ENCODE measurements at places on chromosomes 5 and 9.

DNA sequence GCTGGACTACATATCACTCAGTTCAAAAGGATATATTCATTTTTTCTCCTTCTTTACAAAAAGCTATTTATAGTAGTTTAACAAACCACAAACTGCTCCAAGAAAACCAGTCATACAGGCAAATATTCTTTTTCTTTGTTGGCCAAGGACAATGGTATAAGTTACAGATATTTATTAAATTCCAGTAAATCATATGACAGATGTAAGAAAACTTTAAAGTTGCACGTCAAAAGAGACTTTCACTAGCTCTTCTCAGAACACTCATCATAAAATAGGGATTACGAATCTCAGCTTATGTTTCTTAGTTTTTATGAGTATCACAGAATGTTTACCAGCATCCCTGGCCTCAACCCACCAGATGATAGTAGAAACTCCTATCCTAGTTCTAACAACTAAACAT is 67.2 kb downstream of the ANKRD31 start:
- DNase-seq: no peak

DNA sequence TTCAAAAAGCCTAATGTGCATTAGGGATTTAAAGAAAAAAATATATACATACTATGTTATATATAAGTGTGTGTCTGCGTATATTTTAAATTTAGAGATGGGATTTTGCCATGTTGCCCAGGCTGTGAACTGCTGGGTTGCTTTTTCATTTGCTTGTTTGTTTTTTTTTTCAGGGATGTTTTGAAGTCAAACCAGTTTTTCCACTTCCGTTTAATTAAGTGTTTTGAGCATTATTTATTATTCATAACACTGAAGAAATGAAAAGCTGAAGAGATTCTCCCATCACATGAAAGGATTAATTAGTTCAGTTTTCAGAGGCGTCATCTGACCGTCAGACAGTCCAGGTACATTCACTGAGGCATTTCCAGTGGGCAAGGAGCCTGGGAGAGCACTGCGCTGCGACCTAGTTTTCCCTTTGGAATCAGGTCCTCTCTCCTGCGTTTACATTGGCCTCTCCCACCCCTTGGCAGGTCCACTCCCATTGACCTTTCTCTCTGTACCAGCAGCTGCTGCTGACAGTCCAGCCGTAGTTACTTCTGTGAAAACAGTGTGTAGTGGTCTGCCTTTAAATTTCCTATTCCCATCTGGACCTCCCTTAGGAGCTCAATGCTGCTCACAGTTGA is 26.0 kb downstream of the ARRDC3 start:
- no peak for DNase-seq

GRCh38 chr5:51567636-51568035 is 184.4 kb downstream of the ISL1 start:
- peak; percentile 5 for DNase-seq

DNA sequence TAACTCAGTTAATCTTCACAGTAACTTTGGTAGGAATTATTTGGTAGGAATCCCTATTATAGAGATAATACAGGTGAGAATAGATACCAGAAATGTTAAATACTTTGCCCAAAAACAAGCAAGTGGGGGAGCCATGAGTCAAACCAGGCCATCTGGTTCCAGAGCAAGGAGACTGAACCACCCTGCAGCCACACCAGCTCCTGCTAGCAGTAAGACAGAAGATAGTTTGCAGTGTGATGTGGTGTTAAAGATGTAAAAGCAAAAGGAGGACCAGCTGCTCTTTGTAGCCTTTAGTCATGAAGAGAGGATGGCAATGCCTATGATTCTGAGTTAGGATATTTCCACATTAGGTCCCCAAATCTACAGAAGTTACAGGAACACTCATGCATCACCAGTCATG is 101.4 kb downstream of the PRKACG start:
- no peak for DNase-seq

- DNase-seq: no peak
These were observed 97.7 kb downstream of the RALGPS1 start for GRCh38 chr9:127012250-127012649.

DNA sequence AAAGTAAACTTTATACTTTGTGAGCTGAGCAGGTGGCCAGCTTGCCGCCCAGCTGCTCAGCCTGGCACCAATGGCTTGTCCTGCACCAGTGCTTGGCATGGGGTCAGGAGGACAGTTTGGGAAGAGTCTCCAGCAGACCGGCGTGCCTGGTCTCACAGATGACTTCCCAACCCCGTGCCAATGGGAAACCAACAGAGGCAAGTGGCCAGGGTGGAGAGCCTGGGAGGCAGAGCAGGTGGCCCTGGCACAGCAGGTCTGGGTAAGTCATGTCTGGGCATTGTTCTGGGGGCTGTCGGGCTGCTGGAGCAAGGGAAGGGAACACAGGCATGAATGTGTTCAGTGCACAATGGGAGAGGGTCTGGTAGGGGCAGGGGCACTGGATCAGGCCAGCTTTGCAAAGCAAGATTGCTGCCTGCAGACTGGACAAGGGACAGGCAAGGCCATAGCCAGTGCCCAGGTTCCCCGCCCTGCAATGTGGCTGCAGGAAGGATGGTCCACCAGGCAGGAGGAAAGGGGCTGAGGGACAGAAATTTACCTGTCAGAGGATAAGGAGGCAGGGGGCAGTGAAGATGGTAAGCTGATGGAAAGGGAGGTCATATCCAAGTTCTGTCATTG is 76.2 kb upstream of the ALDH1B1 start:
- DNase-seq: no peak

- DNase-seq: no peak
These were observed 71.8 kb upstream of the TAF11L2 start for GRCh38 chr5:17426104-17426749.

GRCh38 chr5:120808606-120809005 is 344.5 kb downstream of the PRR16 start:
- DNase-seq: no peak

DNA sequence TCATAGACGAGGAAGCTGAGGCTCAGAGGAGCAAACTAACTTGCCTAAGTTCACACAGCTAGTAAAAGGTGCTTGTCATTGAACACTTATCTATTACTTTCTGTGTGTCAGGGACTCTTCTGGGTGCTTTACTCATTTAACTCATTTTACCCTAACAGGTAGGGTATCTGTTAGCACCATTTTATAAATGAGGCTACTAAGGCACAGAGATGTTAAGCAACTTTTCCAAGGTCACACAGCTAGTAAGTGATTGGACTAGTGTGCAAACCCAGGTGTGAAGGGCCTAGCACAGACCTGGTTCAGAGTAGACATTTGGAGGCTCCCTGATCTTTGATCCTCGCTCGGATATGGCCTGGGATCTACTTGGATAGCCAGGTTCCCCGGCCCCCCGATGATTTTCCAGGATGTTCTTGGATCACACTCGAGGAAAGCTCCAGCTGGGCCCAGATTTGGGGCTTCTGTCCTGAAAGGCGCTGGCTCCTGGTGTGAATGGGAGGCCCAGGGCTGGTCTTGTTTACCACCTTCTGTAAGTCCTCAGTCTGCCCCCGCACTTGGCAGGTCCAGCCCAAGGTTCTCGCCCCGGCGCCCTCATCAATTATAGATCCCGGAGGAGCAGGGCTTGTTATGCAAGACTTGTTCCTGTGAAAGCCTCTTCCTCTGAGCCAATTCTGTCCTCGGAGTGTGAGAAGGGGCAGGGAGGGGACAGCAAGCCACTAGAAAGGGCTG is 37.5 kb downstream of the GSN start:
- DNase-seq: no peak

DNA sequence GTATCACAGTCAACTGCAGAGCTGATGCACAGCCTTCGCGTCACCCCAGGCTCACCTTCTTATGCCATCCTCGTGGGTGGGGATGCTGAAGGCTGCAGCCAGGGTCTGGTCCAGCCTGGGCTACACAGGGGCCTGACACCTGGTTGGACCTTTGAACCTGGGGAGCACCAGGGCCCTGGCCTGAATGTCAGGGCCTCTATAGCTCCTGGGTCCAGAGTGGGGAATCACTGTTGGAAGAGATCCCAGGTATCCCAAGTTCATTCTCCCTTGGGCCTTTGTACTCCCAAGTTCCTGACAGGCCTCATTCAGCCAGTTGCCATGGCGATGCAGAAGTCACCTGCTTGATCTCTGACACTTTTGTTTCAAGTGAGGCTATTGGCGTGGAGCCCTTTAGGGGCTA is 43.8 kb downstream of the ZNF618 start:
- no peak for DNase-seq

GRCh38 chr9:125485471-125486151 is 221.4 kb downstream of the MAPKAP1 start:
- DNase-seq: no peak

GRCh38 chr5:139494256-139494655 is 11.7 kb upstream of the STING1 start:
- no peak for DNase-seq

All from urinary bladder (tissue), 4 donors.